ENCODE measurements at places on chromosomes 16 and 17.

DNA sequence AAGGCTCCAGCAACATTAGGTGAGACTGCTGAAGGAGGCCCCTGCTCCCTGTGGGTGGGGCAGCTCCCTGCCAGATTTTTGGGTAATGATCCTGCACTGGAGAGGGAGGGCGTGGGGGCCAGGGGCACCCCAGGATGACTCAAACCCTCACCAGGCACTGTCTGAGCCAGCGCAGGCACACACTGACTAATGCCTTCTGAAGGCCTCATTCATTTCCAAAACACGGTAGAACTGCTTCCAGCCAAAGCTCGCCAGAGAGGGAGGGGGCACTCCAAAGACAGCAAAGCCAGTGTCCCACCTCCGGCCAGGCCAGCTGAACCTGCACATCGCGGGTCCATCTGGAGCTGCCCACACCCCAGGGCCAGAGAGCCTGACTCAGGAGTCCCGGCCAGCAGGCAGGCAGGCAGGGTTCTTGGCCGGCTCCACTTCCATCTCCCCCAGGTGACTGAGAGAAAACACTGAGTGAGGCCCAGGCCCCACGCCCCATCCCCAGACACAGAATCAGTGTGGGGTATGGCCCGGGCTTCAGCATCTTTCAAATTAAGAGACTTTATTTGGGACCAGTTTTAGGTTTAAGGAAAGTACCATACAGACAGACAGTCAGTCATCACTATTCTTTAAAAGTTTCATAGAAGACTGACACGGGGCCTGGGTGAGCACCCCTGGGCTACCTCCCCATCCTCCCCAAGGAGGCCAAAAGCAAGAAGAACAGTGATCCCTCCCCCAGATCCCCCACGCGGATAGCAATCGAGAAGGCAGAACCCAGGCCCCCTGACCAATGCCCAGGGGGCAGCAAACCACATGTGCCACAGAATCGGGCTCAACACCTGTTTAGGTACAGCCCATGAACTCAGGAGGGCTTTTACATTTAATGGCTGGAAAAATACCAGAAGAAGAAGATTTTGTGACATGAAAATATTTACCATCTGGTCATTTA is 2.3 kb downstream of the PIEZO1 start:
- no peak for DNase-seq

DNA sequence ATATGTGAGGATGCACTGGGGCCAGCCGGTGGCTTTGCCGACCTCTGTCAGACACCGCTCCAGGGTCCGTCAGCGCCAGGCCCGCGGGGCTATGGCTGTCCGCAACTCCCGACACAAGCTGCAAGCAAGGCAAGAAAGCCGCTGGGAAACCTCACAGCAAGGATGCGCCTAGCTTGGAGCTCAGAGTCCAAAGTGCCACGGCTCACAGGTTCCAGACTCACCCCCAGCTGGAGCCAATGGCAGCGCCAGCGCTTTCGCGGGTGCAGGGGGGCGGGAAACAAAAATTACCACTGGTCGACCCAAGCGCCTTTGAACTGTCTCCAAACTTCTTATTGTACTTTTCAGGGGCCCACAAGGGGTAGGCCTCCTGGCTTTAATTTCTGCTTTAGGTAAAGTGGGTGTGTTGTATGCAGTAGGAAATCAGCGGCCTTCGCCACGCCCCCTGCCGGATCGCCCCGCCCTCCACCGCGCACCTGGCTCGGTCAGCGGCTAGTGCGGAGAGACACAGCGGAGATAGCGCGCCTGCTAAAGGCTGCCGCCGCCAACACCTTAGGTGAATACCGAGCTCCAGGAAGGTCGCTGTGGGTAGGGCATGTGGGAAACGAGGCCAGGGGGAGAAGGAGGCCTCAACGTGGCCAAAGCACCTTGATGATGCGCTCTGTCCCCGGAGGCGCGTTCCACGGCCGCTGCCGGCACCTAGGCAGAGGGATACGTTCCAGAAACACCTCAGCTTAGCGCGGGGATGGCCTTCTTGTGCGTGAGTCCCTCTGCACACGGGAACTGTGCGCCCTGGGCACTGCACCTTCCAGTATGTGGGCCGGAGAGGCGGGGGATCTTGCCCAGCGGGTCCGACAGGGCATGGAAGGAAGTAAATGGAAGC is 61.0 kb upstream of the RBL2 start:
- peak; percentile 65 for DNase-seq

GRCh38 chr16:4383591-4384444 is 12.2 kb downstream of the VASN start:
- DNase-seq: no peak

DNA sequence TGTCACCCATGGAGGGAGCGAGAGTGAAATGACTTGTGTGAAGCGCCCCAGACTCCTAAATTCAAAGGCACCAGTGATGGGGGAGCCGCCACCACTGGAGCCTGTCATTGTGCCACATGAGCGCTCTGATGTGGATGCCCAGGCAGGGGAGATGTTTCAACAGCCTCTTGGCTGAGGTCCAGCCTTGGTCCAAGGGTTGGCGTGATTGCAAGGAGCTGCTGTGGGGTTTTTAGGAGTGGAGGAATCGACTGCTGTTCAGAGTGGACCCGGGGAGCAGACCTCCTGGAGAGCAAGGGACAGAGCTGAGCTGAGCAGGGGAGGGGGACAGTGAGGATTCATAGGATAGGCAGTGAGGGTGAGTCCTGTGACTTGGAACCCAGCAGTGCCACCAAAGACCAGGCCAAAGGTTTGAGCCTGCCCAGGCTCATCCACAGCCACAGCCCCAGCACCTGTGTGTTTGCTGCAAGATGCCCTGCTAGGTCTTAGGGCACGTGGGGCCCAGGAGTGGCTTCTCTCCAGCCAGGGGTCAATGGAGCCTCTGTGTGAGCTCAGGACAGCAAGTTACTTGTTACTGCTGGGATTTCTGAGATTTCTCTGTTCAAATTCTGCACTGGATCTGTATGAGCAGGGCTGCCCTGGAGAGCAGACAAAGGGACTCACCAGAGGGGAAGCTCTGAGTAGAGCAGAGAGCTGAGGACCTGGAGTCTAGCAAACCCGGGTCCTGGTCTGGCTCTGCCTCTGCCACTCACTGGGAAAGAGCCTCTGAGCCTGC is 20.3 kb downstream of the RHBDL3 start:
- no peak for DNase-seq

DNA sequence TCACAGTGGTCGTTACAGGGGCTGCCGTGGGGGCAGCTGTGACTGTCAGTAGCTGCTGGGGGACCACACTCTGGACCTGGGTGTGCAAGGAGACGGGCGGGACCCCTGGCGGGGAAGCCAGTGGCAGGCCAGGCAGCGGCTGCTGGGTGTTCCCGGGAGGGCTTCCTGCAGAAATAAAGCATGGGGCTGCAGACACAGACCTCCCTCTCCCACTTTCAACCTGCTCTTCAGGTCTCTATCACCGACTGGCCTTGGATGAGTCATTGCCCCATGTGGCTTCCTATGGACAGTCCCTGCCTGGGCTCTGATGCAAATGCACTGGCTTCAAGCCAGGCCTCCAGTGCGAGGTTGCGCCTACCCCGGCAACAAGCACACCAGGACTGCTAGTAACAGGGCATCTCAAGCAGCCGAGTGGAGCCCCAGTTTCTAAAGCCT is 17.2 kb downstream of the SREBF1 start:
- DNase-seq: no peak

DNA sequence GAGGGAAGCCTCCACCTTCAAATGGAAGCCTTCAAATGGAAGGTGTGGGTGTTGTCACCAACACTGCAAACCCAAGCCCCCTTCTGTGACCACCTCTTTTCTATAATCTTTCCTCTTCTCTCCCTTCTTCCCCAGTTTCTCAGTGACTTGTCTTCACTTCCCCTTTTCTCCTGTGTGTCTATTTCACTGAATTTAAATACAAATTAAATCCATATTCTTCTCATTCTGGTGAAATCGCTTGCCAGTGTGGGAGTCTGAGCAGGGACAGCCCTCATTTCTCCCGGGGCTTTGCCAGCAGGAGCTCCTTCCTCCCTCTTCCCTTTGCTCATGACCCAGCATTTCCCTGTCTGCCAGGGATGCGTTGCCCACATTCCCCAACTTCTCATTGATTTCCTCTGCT is 6.4 kb upstream of the ITGAX start:
- DNase-seq: no peak

- no peak for DNase-seq
These were observed 104.0 kb downstream of the MRM1 start for GRCh38 chr17:36705283-36705795.

DNA sequence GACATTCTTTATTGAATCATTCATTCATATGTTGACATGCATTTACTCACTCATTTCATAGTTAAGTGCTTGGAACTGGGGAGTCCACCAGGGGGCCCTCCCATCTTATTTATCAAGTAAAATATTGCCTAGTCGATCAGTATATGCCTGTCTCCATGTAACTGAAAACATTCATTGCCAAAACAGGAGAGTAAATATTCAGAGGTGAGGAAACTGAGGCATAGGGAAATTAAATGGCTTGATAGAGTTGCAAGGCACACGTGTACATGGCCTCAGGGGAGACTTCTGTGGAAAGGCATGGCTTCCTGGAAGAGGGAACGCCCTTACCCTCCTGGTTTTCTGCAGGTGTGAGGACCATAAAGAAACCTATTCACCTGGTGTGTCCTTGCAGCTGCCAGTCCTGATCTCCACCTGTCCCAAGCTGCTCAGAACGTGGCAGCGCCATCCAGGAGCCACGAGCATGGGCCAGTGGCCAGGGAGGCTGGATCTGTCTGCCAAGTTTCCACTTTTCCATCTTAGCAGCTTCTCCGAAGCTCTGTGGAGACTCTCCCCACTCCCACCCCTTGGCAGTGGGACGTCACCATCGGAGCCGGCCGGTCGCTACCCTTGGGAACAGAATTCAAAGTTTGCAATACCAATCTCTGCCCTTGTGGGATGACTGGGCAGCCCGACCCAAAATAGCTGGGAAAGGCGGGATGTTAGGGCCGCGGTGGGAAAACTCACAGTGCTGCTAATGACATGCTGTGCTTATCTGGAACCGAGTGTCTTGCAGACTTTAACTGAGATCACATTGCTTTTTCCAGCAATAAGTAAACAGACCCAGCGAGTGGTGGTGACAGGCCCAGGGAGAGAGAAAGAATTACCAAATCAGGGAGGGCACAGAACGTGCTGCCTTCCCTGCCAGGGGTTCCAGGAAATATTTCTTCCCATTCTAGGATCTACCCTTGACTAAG is 4.1 kb upstream of the C1QTNF1 start:
- no peak for DNase-seq

GRCh38 chr17:79439493-79439892 is 171.4 kb downstream of the RBFOX3 start:
- no peak for DNase-seq

DNA sequence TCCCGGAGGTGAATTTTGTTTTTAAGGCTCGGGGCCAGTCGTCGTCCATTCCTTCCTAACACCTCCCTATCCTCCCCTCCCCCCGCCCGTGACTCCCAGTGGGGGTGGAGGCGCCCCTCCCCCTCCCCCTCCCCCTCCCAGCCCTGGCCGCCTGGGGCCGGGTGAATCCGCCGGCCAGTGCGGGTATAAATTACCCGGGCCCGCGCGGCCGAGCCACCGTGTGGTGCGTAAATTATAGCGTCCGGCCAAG is 2.0 kb upstream of the GSE1 start:
- no peak for DNase-seq
